Stimulated activated CD8-positive, alpha-beta memory T cell treated with anti-CD3 and anti-CD28 coated beads, Interleukin-4, amount 100 ng/mL, for 1 hour (primary cell): ENCODE measurements at places on chromosomes 4 and X.

- DNase-seq: no peak
These were observed 248.1 kb downstream of the C4orf33 start for GRCh38 chr4:129344058-129344457.

DNA sequence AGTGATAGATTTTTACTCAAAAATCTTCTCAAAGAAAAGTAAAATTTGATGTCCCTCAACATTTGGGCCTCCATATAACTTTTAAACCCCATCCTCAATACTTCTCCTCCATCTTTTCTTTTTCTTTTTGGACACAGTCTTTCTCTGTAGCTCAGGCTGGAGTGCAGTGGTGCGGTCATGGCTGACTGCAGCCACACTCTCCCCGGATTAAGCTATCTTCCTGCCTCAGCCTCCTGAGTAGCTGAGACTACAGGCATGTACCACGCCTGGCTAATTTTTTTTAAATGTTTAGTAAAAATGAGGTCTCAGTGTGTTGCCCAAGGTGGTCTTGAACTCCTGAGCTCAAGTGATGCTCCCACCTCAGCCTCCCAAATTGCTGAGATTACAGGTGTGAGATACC, 33.1 kb downstream of the KDM6A start:
- no peak for DNase-seq

- no peak for DNase-seq
These were observed 50.9 kb downstream of the CPZ start for GRCh38 chr4:8643441-8643840.

DNA sequence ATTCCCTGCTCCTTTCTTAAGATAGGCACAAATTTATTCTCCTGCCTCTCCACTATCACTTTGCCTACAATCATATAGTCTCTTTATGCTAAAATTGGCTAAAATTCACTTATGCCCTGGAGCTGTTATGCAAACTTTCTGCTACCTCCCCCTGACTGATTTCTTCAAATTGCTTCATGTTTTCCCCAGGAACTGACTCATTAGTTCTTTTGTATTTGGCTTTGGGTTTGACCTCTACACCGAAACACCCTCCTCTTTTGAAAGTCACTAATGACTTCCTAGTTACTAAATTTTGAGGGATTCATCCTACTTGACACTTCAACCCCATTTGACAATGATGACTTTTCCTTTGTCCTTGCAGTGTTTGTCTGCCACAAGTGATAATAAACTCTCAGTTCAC, 222.6 kb downstream of the NDST4 start:
- DNase-seq: no peak

- no peak for DNase-seq
These were observed 1579.3 kb downstream of the C4orf33 start for GRCh38 chr4:130675266-130675665.

GRCh38 chrX:107678957-107679740, 50.8 kb downstream of the PRPS1 start:
- DNase-seq: peak; percentile 23

DNA sequence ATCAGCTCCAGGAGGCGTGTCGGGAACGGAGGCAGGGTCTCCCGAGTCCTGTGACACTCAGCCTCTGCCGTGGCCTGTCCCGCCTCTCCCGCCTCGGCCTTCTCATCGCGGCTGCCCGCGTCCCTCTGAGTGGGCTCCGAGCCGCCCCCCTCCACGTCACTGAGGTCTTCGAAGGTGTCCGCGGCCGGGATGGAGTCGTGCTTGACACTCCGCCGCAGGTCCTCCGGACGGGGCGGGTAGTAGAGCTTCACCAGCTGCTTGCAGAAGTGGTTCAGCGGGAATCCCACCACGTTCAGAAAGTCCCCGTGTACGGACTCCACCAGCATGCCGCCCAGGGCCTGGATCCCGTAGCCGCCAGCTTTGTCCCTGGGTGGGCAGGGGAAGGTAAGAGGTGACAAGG, 25.0 kb downstream of the ASMTL start:
- DNase-seq: no peak

- DNase-seq: no peak
These were observed 8.2 kb downstream of the TNIP3 start for GRCh38 chr4:121155893-121156292.

DNA sequence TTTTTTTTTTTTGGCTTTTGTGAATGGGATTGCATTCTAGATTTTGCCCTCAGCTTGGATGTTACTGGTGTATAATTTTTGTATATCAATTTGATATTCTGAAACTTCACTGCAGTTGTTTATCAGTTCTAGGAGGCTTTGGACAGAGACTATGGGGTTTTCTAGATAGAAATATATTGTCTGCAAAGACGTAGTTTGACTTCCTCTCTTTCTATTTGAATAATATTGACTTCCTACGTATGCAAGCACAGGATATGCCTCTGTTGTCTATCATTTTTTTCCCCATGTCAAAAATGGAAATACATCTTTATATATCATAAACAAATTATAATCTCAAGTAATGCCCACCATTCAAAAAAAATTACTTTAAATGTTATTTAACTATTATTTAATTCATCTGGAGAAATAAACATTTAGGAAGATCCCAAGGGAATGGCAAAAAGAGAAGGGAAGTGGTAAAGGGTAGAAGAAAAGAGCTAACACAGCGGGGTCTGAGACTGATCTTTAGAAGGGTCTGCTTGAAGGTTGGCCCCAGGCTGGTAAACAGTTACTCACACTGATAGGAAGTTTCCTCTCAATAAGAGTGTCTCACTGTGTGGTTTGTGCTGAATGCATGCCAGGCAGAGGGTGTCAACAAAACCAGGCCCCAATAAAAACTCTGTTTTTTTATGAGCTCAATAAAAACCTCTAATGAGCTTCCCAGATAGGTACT, 35.7 kb downstream of the ZNF518B start:
- no peak for DNase-seq

GRCh38 chrX:112759512-112759911, 79.8 kb upstream of the LHFPL1 start:
- DNase-seq: no peak

GRCh38 chr4:79982601-79983322, 90.3 kb downstream of the ANTXR2 start:
- DNase-seq: no peak
